Fibroblast of skin of back (primary cell): ENCODE measurements at places on chromosomes 16 and 17.

GRCh38 chr16:23082161-23082788 lies 67.0 kb downstream of the USP31 start:
- DNase-seq, result no peak

DNA sequence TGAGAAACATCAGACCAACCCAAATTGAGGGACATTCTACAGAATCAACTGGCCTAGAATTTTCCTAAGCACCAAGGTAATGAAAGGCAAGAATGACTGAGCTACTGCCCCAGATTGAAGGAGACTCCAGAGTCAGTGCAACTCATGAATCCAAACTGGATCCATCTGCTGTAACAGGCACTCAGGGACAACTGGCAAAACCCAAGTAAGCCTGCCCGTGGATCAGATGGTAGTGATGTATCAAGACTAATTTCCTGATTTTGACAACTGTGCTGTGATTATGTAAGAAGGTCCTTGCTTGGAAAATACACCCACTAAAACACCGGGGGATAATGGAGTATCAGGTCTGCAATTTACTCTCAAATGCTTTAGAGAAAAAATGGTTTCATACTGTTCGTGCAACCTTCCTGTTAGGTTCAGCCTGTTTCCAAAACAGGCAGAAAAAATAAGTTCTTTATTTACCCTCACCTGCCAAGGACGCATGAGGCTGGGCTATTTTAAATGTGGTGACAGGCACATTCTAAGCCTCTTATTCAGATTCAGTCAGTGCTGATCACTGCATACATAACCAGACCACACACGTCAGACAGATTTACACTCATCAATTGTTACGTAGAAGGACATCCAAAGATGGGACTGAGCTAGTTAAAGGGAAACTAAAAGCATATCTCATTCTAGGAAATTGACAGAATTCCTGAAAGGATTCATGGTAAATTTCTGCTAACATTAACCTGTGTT lies 7.0 kb downstream of the MBTPS1 start:
- DNase-seq, result no peak

DNA sequence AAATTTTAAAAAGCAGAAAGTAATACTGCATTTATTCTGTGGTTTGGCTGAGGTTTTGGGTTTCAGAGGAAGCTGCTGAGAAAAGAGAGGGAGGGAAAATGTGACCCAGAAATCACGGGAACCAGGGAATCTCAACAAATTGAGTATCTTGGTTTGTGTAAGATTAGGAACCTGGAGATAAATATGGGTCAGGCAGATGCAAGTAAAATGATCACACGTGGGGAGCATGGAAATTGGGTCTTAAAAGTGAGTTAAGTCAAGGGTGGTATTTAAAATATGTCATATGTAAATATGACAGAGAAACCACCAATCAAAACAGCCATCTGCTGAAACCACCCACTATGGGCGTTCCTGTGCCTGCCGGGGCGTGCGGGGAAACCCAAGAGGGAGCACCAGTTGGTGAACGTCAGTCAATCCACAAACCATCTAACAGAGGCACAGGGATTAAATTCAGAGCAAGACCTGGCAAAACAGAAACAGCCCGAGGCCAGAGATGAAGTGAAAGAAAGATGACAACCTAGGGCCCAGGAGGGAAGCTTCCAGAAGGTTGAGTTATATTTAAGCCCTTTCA lies 33.4 kb downstream of the CDH13 start:
- DNase-seq, result peak; percentile 80

GRCh38 chr17:56727876-56728617 lies 105.7 kb downstream of the C17orf67 start:
- no peak for DNase-seq

DNA sequence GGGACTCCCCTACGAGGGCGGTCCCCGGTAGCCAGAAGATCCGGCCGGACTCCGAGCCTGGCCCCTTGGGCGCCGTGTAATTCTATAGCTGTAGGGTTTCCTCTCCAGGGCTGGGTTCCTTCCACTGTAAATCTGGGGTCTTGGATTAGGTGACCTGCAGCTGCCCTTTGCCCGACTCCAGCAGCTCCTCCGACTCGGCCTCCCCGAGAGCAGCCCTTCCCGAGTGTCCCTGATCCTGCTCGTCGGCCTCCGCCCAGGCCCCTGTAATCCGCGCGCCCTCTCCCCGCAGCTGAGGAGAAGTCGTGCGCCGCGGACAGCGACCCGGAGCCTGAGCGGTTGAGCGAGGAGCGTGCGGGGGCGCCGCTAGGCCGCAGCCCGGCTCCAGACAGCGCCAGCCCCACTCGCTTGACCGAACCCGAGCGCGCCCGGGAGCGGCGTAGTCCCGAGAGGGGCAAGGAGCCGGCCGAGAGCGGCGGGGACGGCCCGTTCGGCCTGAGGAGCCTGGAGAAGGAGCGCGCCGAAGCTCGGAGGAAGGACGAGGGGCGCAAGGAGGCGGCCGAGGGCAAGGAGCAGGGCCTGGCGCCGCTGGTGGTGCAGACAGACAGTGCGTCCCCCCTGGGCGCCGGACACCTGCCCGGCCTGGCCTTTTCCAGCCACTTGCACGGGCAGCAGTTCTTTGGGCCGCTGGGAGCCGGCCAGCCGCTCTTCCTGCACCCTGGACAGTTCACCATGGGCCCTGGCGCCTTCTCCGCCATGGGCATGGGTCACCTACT lies 5.5 kb downstream of the TBX2 start:
- DNase-seq, result no peak

GRCh38 chr17:82241926-82242697 lies 13.3 kb downstream of the SLC16A3 start:
- no peak for DNase-seq

DNA sequence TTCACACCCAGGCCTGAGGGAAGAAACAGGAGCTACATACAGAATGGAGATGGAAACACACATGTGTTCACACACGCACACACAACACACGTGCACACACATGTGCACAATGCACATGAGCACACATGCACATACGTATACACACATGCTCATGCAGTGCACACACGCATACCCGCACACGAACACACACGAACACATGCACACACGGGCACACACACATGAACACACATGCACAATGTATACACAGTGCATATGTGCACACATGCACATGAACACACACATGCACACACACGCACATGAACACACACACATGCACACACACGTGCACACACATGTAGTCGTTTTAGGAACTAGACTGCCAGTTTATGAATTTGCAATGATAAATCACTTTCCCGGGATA lies 49.3 kb upstream of the CDR2 start:
- no peak for DNase-seq

DNA sequence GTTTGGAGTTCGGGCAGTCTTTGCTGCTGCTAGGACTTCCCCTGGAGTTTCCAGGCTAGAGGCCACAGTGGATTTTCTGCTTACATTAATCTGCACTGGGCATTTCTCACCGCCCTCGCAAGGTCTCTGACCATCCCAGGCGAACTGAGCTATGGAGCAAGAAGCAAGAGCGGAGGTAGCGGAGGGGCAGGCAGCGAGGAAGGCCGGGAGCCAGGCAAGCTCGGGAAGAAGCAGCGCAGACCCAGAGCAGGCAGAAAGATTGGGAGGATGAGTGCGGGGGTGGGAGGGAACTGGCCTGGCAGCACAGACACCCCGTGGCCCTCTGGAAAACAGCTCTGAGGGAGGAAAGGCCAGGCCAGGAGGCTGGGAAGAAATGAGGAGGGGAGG lies 3.8 kb downstream of the COTL1 start:
- no peak for DNase-seq

DNA sequence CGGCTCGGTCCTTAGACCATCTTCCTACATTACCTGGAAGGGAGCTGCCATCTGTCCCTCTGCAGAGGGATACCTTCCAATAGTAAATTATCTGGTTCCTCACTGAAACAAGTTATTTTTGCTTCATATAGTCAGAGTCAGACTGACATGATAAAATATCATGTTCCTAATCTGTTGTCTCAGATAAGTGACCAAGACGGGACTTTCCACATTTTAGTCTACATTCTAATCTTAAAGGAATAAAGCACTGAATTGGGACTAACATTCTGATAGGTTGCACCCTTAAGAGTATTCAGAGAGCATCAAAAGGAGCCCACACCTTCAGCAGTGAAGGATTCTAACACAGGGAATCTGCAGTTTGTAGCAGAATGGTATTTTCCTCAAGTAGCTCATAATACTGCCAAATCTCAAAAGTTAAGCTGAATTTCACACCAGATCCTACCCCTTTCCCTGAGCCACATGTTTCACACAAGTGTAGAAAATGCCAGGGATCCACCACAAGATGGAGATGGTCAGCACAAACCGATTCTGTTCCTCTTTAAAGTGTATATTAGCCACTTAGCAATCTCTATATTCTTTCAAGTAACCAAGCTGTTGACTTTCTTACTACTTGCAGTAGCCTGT lies 13.4 kb downstream of the GINS2 start:
- DNase-seq, result no peak

DNA sequence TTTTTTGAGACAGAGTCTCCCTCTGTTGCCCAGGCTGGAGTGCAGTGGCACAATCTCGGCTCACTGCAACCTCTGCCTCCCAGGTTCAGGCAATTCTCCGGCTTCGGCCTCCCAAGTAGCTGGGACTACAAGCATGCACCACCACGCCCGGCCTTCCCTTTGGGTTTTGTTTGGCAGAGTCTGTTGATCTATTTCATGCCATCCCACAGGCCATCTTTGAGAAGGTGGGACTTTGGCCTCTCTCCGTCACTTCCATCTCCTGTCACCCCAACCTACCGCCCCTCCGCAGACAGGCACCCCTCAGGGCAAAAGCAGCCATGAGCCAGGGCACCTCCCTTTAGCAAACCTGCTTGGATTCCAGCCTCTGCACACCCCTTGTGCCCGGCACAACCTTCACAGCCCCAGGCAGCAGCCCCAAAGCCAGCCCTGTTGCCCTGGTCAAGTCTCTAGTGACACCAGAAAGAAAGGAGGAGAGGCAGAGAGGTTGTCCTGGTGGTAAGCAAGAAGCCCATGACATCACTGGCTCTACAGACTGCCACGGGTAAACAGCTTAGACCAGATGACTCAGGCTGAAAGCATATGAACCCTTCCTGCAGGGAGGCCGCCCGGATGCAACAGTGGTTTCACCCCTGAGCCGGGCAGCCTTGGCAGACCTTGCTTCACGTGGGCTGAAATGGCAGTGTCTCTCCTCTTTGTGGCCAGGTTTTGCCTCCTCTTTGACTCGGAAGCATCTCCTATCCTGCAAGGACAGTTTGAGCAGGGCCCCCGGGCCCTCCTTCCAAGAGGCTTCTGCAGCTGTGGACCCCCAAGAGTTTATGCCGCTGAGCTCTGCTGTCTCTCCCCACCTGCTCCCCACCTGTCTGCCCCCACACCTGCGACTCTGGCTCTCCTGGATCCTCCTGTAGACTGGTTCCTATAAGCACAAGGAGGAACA lies 8.1 kb upstream of the TIMP2 start:
- DNase-seq, result peak; percentile 98

DNA sequence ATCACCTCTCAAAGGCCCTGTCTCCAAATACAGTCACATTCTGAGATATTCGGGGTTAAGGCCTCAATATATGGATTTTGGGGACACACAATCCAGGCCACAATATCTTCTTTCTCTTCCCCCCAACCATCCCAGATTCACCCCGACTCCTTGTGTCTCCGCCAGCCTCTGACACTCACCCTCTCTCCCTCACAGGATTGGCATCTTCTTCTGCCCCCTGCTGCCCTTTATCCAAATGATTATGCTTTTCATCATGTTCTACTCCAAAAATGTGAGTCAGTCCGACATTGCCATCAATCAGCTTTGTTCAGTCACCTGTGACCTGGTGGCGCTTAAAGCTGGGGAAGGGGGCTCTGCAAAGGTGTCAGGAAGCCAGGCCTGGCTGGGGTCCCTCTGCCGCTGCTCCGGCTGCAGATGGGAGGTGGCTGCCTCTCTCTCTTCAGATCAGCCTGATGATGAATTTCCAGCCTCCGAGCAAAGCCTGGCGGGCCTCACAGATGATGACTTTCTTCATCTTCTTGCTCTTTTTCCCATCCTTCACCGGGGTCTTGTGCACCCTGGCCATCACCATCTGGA lies 35.1 kb downstream of the GDE1 start:
- no peak for DNase-seq

- DNase-seq, result peak; percentile 27
These were observed 186.7 kb downstream of the MSI2 start for GRCh38 chr17:57442914-57443571.

DNA sequence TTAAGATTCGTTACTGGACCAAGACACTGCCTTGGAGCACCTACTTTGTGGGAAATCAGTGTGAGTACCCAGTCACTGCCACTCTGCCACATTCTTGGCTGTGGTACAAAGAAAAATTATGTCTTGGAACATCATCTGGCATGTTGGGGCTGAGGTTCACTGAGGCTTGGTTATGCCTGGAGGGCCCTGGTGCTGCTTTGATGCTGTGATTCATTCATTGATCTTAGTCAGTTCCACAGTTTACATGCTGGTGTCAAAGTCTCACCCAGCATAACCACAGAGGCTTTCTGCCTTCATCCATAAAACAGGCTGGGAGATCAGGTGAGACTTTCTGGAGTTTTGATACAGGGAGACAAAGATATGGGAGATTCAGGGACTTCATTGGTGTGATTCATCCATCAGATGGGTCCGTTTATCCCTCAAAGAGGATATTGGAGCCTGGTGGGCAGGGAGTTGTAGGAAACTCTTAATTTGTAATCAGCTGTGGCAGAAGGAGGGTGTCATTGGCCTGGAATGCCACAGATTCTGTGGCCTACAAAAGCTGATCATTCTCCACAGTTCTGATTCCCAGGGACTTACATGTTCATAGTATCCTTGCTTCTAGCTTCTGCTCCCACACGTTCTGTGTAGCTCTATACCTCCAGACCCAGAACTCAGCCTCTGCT lies 322.5 kb downstream of the PMP22 start:
- peak; percentile 54 for DNase-seq

DNA sequence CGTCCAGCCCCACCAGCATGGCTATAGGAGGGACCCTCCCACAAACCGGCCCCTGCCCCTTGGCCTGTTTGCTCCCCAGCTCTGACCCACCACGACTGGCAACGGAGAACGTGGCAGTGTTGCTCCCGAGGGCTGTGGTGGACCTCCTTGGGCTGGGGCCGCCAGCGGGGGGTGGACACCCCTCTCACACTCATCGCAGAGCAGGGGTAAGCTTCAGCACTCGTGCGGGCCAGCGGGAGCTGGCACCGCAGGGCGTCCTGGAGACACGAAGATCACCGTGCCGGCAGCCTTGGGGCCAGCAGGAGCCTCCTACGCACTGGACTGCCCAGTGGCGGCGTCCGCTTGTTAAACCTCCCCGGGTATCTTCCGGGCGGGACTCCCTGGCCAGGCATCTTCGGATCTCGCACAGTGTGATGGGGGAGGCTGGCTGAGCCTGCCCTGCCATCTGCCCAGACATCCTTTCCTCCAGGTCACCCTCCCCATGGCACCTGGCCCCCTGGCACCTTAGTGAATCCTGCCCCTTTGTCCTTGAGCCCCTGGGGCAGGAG lies 53.5 kb downstream of the ABR start:
- DNase-seq, result no peak

- peak; percentile 68 for DNase-seq
These were observed 2.6 kb downstream of the NOG start for GRCh38 chr17:56595831-56596690.

DNA sequence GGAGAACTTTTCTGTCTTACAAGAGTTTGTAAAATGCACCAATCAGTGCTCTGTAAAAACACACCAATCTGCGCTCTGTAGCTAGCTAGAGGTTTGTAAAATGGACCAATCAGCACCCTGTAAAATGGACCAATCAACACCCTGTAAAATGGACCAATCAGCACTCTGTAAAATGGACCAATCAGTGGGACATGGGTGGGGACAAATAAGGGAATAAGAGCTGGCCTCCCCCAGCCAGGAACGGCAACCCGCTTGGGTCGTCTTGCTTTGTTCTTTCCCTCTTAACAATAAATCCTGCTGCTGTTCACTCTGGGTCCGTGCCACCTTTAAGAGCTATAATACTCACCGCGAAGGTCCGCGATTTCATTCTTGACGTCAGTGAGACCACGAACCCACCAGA lies 18.5 kb upstream of the KCNG4 start:
- DNase-seq, result no peak

- DNase-seq, result no peak
These were observed 5.9 kb downstream of the KRT31 start for GRCh38 chr17:41391535-41391934.
